ENCODE measurements at places on chromosomes 12 and 14. TPM values are rescaled to one million over a fixed set of nuclear protein-coding genes. Genes with fewer than 3 reads are reported as not detected.

DNA sequence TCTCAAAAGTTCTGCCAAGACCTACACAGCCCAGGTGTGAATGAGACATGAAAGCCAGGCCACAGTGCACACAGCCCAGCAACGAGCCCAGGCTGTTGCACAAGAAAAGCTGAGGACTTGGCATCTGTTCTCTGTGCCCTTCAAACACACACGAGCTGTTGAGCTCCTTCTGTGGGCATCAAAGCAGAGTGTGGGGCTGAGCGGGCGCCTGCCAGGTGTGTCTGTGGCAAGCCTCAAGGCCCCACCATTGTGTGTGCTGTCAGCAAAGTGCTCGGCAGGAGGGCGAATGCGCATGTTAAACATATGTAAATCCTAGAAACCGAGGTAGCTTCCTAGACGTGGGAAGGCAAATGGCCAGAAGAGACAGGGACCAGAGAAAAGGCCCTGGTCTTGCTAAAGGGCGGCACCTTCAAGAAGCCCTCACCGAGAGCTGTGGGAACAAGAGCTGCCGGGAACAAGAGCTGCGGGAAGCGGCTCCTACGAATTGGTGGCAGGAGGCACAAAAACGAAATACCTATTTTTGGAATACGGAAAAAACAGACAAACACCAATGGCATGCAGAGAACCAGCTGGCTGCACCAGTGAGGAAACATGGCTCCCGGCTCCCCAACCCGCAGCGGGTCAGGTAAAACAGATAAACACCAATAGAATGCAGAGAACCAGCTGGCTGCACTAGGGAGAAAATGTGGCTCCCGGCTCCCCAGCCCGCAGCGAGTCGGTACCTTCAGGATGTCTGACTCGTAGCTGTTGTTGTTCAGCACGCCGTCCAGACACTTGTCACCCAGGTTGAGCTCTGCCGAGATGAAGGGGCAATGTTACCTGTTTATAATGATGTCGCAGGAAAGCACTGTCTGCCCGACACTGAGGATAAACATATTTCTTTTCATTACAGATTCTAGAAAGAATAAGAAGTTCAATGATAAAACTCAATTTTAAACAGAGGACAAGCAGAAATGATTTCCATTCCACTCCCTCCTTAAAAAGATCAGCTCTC, 19.0 kb upstream of the GOLGA3 start:
- no peak overlapping the region for H3K27ac ChIP-seq
- H3K27me3 ChIP-seq: no peaks in the 10 kb centered on the region
- no peak overlapping the region for H3K4me3 ChIP-seq
- H3K4me1 ChIP-seq: no peaks in the 10 kb centered on the region
- no peak for DNase-seq
- peaks cover 4% of the 10 kb centered on the region for H3K36me3 ChIP-seq

GRCh38 chr12:114215746-114216145, 190.2 kb downstream of the TBX5 start:
- no peak overlapping the region for H3K4me3 ChIP-seq
- peaks cover 18% of the 10 kb centered on the region for H3K27me3 ChIP-seq
- no peak overlapping the region for H3K27ac ChIP-seq
- H3K4me1 ChIP-seq: no peaks in the 10 kb centered on the region
- H3K36me3 ChIP-seq: no peaks in the 10 kb centered on the region

CLMN gene
- total RNA-seq: 30.0 TPM

ADCY4 gene
- 45.2 TPM for total RNA-seq

GPN3 gene
- total RNA-seq: 29.5 TPM

C12orf50 gene
- 0.12 TPM for total RNA-seq

LBHD2 gene
- total RNA-seq: not detected

CIROP gene
- not detected for total RNA-seq
